ENCODE measurements at places on chromosomes 13 and 19.

- DNase-seq = no peak
These were observed 11.3 kb upstream of the UBL3 start for GRCh38 chr13:29861694-29862110.

DNA sequence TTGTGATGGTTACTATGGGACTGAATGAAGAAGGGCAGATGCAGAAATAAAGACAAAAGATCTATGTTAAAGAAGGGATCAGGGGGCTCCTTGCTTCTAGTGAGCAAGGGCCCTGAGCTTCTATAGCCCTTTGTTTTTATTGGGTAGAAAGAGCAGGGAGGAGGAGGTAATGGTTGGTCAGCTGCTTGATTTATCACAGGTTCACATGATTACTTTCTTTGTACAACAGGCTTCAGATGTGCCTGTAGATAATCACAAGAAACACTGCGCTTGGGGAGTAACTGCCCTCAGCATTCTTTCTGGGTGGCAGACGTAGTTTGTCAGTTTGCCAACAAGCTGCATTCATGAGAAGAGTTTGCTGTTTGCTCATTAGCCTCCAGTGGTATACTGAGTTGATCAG, 4.8 kb upstream of the ZNF439 start:
- no peak for DNase-seq

- peak; percentile 74 for DNase-seq
These were observed 21.5 kb downstream of the CPT1C start for GRCh38 chr19:49712397-49712859.

DNA sequence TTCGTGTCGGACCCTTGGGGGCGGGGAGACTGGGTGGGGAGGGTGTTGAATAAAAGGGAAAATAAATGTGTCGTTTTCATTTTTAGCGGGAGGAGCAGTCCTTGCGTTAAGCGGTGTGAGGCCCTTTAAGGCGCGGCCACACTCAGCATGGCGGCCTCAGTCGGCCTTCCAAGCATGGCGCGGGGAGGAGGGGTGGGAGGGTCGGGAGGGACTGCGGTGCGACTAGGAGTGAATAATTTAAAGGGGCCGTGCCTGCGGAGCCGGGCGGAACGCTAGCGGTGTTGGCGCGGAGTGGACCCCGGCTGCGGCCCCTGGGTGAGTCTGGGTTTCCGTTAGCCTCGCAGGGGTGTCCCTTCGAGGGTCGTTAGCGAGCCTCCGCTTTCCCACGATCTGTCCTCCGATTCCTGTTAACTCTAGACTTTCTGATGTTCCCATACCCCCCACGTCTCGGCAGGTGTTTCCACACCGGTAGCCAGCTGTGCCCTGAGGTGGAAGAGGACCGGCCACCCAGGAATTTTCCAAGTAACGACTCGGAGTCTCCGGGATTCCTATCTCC, 1.5 kb upstream of the PNPLA6 start:
- peak; percentile 60 for DNase-seq

DNA sequence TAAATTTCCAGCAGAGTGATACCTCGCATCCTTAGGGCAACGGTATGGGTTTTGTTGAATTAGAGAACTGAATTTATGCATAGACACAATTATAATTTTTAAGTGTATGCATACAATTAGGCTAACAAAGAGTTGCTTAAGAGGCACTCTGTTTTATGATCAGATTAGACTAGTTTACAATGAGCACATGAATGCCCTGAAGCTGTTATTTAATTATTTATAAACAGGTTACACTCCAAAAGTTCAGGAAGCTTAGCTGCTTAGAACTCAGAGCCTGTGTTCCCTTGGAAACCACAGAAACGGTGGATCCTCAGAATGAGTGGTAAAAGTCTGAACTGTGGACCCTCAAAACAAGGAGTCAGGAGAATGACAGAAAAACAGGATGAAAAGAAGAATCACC, 72.5 kb upstream of the FBXL3 start:
- DNase-seq = no peak

DNA sequence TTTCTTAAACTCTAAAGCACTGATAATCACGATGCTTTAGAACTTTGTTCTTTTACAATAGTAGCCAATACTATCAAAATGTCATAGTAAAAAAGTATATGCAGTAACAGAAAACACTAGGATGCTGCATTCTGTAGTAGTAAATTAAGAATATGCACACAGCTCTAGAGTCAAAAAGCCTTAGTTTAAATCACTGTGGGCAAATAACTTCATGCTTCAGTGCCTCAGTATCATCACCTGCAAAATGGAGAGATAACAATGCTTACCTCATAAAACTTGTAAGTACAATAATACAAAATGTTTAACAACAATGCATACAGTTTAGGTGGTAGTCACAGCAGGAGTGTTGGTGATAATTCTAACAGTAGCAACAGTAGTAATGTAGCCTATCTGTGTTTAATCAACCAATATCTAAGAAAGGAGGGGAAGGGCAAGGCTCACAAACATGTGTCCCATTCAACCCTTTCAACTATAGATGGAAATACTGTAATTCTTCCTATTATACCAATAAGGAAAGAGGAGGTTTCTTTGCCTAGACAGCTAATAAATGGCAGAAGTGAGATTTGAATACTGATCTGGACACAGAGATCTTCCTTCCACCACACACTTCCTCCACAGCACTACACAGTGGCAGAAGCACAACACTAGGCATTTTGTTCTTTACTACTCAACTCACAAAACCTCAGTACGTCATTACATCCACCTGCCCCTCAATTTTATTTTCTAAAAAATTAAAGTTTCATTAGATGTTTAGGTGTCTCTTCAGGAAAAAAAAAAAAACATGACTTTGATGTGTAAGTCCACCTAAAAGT, 4.6 kb downstream of the RBM26 start:
- DNase-seq = no peak

- no peak for DNase-seq
These were observed 26.8 kb downstream of the IRS2 start for GRCh38 chr13:109759609-109760008.

- no peak for DNase-seq
These were observed 16.2 kb downstream of the ZIC2 start for GRCh38 chr13:99997702-99998214.

DNA sequence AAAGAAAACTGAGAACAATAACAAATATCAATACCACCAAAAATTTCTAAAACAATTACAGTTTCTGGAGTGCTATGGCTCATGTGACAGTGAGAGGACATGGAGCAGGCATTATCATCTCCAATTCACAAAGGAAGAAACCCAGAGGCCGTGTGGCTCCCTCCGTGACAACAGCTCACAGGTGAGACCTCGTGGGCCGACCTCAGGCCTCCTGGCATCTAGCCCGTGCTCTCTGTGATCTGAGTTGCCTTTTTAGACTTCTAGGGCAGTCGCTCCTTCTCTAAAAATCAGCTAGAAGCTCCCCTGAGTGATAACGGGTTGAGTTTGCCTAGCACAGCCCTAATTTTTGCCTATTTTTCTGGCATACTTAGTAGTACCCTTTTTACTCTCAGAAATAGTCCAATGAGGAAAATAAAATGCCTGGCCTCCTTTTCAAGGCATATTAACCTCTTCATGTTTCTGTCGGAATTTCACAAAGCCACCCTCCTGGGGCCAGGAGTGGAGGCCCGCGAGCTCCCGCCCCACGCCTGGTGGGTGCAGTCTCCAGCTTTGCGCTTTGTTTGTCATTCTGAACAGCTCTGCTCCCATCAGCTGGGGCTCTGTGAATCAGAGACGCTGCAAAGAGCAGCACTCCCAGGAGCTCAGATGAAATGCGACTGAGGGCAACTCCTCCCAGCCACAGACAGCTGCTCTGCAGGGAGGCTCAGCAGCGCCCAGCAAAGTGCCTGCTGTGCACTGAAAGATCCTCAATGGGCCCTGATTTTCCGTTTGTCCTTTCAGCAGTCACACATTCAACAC, 292.5 kb downstream of the UQCRFS1 start:
- DNase-seq = no peak

GRCh38 chr19:18975869-18976268, 34.9 kb upstream of the HOMER3 start:
- DNase-seq = no peak

Measured in AG09319 (cell line).